ENCODE measurements at places on chromosomes 4 and X.

GRCh38 chr4:40881851-40882250 is 132.1 kb downstream of the NSUN7 start:
- DNase-seq, result peak; percentile 18

- no peak for DNase-seq
Observed at GRCh38 chrX:130144509-130144908, 21.1 kb downstream of the AIFM1 start.

DNA sequence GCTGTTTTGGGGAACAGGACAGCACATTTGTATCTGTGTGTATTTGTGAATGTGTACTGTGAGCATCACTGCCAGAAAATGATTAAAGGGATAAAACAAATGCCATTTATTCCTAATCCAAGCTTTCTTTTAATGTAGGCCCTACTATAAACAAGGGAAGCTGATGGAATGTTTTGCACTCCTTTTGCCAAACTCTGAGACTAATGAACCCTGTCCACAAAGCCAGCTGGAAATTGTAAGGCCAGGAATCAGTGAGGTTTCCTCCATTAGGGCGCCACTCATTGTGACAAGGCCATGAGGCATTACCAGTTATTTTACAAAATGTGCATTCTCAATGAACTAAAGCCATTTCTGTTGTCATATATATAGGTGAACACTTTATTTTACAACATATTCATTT is 163.0 kb upstream of the NAP1L5 start:
- DNase-seq, result no peak

- no peak for DNase-seq
Observed at GRCh38 chr4:147128787-147129186, 183.1 kb upstream of the TTC29 start.

DNA sequence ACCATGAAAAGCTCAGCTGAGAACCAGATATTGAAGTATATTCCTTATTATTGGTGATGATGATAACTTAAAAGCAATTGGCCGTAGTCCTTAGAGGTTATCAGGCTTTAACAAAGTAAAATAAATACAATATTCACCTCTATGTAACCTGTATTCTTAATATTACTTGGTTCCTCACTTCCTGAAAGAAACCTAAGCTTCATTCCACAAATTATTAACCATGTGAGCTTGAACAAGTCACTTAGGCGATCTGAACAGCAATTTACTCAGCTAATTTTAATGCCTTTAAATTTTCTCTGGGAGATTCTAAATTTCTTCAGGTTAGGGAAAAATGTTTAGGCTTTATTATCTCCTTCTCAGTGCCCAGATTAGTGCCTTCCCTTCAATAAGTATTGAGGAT is 69.2 kb downstream of the CLDN22 start:
- no peak for DNase-seq

GRCh38 chr4:74039315-74039763 is 850 bp upstream of the CXCL3 start:
- peak; percentile 29 for DNase-seq

- peak; percentile 81 for DNase-seq
Observed at GRCh38 chr4:15649914-15650545, 5.1 kb downstream of the FBXL5 start.

DNA sequence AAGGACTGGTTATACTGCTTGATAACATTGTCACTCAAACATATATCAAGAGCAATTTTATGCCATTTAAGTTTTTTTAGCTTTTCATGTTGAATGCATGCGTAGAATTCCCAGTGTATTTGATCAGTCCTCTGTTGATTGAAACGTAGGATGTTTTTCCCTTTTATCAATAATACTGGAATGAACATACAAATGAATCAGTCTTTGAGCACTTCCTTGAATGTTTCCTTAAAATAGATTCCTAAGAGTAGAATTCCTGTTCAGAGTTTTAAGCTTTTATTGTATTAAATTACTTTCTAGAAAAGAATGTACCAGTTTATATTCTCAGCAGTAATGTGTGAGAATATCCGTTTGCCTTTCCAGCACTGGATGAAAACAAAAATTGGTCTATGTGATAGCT is 37.8 kb downstream of the ADD1 start:
- DNase-seq, result no peak

GRCh38 chr4:156539376-156539775 is 432.2 kb downstream of the PDGFC start:
- DNase-seq, result no peak

DNA sequence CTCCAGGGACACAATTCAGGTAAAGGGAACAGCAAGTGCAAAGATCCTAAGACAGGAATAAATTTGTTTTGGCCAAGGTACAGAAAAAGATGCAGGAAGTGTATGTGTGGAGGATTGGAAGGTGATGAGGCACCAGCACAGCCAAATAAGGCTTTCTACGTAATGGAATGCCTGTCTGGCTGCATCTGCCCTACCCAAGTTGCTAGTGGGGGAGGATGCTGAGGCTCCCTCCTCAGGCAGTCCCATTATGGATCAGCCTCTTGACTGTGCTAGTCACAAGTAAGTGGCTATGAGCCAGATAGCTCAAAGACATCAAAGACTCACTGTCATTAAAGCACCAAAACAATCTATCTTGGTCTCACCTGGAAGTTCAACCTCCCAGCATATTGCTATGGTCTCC is 300.9 kb upstream of the FAT4 start:
- DNase-seq, result no peak

DNA sequence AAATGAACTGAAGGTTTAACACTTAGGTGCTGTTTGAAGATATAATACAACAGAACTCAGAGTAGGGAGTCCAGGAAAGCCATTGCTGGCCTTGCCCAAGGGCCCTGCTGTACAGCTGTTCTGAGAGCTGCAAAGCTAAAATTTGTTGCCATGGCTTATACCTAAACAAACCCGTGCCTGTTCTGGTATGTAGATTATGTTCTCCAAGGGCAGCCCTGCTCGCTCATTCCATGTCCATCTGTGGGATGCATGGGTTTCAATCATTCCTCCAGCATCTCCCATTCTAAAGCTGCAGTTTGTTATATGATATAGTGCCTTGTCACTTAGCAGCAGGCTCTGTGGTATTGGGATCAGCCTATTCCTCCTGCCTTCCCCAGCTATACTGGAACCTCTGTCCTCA is 80.8 kb upstream of the BMPR1B start:
- no peak for DNase-seq

DNA sequence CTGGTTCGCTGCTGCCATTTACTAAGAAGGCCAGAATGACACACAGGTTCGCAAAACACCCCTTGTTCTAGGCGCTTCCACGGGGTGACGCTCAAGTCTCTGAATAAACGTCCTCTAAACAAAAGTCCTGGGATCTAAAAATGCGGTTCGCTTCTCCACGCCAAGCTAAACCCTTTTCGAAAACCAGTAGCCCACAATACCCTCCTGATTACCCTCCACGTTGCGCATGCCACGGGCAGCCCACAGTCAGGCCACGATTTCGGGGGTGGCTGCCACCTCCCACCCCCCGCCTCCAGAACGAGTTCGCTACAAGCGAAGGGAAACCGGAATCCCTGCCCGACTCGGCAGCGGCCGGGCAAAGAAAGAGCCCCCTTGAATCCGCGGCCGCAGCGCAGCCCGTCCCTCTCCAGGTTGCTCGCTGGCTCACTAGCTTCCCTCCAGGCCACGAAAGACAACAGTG is 423 bp downstream of the RPL39 start:
- DNase-seq, result peak; percentile 55

GRCh38 chr4:136829280-136829679 is 703.0 kb downstream of the PCDH18 start:
- peak; percentile 94 for DNase-seq

- peak; percentile 53 for DNase-seq
Observed at GRCh38 chr4:78325271-78326157, 226.1 kb upstream of the ANXA3 start.

DNA sequence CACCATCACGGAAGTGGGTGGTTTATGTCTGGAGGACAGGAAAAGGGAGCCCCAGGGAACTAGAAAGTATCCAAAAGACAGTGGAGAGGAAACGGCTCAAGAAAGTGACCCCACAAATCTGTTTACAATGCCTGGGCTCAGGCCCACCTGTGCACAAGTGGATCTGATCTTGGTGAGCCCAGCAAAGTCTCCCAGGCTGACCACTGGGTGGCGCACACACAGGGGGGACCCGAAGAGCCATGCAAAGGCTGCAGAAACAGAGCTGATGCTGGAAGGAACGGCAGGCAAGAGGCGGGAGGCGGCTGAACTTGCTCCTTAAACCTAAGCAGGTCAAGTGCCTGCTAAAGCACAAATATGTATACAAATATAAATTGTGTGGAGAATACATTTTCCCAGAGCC is 9.6 kb downstream of the HAUS7 start:
- peak; percentile 76 for DNase-seq

DNA sequence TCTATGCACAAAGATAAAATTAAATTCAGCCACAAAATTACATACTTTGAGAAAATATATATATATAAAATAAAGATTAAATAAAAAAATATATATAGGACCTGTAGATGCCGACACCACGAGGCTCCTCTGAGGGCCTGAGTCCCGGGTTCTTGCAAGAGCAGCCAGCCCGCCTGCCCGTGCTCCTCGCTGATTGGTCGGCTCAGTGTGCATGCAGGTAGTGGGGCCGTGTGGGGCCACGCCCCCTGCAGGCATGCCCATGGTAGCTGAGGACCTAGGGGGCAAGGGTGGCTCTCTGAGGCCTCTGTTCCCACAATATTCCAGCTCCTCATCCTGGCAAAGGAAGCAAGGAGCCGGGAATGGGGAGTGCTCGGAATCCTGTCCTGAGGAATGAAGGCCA is 80.5 kb upstream of the AMELX start:
- DNase-seq, result no peak

DNA sequence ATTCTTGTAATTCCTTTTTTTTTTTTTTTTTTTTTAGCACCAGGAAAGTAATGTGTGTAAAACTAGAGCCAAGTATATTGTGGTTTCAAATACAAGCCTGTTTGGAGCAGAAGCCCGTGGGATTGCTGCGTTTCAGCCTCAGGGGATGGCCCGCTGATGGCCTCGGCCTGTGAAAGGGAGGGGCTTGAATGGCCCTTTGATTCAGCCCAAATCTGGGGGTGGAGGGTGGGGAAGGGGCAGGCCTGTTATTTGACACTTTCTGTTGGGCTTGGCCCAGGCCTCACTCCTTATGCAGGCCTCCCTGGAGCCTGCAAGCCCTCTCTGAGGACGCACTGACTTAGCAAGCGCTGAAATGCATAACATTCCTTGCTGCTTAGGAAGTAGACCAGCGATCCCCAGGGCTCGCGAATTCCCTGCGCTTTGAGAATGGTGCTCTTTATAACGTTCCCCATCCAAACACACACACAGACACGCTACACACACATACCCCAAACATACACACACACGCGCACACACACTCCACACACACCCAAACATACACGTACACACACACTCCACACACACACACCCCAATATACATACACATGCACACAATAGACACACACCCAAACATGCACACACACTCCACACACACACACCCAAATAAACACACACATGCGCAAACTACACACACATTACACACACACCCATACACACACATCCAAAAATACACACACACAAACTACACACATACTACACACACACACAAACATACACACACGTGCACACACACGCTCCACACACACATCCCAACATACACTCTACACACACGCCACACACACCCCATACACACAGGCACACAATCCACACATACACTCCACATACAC is 29.6 kb downstream of the TLR10 start:
- peak; percentile 8 for DNase-seq

- no peak for DNase-seq
Observed at GRCh38 chrX:20382518-20383297, 116.0 kb upstream of the RPS6KA3 start.

GRCh38 chr4:106707776-106708463 is 328.2 kb downstream of the DKK2 start:
- no peak for DNase-seq

- no peak for DNase-seq
Observed at GRCh38 chr4:6050551-6050950, 32.3 kb upstream of the C4orf50 start.

- peak; percentile 33 for DNase-seq
Observed at GRCh38 chr4:144658903-144659302, 12.9 kb downstream of the HHIP start.

DNA sequence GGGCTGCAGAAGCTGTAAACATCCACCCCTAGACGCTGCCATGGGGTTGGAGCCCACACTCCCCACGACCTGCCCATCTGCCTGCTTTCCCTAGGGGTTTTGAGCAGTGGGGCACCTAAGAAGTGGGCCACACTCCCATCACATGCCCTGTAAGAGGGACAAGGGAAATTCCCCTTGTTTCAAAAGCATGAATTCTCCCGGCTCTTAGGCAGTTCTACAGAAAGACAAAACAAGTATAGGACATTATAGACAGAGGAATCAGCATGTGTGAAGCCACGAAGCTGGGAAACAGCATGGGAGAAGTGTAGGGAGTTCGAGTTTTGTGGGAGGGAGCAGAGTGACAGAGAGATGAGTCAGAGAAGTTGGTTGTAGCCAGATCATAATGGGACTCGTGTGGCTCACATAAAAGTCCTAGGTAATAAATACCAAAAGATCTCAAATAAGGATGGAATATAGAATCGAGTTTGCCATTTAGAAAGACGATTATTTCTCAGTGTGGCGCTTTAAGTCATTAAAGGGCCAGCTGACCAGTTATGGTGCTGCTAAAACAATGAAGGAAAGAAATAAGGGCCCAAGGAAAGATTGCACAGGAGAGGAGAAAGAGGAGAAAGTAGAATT is 23.9 kb downstream of the APOO start:
- no peak for DNase-seq

- DNase-seq, result no peak
Observed at GRCh38 chrX:30248854-30249253, 1.9 kb downstream of the MAGEB1 start.

DNA sequence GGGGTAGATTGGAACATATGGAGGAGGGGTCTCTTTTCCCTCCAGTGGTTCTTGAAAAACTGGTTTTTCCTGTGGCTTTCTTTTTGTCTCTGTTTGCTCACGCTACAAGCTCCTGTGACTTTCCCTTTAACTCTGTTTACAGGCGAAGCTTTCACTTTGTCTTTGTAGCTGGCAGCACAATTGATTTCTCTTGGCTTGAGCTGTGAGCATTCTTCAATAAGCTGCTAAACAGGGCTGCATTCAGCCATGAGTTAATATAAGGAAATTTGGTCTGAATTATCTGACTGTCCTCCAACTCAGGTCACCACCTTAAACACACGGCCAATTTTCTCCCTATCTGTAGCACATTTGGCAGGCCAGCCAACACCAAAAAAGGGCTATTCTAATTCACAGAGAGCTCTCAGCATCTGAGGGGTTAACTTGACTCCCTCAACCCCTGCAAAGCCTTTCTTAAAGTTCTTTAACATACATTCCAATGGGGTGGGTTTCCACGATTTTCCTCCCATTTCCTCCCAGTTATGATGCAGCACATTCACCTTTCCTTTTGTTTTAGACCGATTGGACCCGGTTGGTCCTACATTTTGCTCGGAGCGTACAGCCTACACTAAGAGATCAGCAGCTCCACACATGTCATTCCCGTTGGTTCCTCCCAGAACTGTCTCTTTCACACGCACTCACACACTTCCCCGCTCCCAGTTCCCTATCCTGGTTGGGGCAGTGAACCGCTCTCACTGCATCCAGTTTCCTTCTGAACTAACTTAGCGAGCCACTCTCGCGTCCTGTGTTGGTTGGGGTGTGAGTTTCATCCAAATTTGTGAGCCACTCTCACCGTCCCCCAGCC is 45.4 kb downstream of the UGT2A3 start:
- no peak for DNase-seq
